ENCODE measurements at places on chromosomes 1 and 21.

DNA sequence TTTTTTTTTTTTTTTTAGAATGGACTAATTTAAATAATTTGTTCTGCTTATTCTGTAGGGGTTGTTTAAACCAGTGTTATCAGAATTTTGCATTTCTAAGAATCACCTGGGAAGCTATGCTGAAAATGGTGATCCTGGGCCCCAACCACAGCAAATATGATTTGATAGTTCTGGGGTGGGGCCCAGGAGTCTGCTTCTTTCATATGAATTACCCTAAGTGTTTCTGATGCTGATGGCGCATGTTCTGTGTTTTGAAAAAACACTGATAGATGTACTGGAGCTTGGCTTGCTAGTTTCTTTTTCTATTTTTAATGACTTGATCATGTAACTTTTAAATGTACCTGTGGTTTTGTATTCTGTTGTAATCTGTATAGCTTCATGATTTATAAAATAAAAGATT lies 89.3 kb downstream of the CDC14A start:
- DNase-seq: no peak

DNA sequence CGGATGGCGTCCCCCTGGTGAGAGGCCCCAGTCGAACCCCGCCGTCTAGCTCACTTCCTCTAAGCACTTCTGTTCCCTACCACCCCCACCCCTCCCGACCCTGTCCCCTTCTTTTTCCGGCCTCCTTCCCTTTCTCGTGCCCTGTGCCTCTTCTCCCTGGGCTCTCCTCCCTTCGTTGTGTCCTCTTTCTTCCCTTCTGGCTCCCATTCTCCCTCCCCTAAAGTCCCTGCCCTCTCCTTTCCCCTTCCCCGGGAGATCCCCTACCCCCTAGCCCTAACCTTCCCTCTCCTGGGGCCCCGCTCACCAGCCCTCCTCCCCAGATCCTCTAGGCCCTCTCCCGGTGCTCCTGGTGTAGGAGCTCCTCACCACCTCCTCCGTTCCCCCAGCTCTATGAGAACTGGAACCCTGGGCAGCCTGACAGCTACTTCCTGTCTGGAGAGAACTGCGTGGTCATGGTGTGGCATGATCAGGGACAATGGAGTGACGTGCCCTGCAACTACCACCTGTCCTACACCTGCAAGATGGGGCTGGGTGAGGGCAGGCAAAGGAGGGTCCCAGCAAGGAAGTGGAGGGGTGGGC lies 15.9 kb downstream of the BCAN start:
- no peak for DNase-seq

DNA sequence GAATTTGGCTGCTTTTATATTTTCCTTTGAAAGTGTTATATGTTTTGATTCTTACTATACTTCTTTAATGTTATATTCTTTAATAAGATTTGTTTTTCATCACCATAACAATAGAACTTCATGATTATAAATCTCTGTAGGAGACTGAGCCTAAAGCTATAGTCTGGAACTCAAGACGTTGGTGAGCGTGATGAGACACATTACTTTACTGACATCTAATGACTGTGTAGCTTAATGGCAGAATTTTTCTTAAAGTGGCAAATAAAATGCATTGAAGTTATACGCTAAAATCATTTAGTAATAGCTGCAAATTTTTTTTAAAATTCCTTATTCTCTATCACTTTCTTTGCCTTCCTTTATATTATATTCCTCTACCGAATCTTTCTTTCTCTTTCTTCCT lies 56.1 kb upstream of the HAO2 start:
- no peak for DNase-seq

DNA sequence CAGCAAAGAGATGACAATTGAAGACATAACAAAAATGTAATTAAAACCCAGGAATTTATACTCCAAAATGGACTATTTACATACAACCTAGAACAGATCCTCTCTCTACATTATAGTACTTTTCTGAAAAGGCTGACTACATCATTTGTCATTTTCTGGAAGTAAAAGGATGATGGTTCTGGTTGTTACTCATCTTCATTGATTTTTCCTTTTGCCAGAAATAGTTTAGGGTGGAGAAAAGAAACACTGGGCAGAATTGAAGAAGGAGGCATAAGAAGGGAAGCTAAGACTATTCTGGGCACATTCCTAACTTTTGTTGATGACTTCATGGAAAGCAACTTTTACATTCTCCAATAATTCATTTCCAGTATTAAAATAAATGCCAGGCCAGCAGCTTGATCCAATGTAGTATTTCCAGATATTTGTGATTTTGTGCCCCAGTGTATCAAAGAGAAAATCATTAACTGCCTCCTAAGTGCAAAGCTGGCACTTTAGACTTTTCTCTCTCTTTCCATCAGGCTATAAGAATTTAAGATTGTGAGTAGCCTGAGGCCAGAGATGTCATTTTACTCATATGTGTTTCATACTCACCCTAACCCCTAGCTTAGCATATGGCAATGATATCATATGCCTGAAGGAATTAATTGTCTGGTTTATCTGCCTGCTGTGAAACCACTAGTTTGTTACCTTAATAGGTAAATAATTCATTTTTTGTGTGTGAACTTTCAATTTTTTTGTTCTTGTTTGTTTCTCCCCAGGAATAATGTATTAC lies 369.5 kb upstream of the LYPLAL1 start:
- no peak for DNase-seq

- DNase-seq: no peak
Measured at GRCh38 chr1:72366466-72366865, 84.1 kb upstream of the NEGR1 start.

DNA sequence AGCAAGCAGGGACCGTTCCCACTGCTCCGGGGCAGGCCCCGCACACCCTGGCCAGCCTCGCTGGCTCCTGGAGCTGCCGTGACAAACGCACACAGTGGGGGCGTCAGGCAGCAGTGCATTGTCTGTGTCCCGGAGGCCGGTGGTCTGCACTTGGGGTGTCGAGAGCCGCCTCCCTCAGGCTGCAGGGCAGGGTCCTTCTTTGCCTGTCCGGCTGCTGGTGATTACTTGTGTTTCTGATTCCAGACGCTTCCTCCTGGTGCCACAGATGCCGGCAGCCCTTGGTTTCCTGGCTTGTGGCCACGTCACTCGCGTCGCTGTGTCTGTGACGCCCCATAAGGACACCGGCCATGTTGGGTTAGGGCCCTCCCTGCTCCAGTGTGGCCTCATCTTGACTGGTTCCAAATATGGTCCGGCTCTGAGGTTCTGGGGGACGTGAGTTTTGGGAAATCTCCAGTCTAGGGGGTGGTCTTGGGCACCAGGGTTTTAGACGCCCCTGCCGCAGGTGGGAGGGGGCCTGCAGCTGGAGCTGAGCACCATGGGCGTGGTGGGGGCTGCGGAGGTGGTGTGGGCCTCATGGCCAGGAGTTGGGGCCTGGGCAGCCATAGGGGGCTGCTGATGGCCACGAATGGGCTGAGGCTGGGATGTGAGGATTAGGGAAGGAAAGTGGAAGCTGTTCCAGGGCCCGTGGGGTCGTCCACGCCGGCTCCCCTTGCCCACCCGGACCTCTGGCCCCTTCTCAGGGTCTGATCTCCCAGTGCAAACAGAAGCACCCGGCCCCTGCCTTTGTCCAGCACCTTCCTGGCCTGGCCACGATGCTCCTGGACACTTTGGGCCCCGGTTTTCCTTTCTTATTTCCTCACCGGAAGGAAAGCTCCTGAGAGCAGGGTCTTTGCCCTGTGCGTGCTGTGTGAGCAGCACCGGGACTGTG lies 41.0 kb downstream of the SLX9 start:
- DNase-seq: no peak

- DNase-seq: no peak
Measured at GRCh38 chr1:107326824-107327445, 186.1 kb downstream of the NTNG1 start.

- no peak for DNase-seq
Measured at GRCh38 chr1:18807334-18808063, 52.0 kb downstream of the TAS1R2 start.
